Thoracic aorta (tissue), 2 donors: ENCODE measurements at places on chromosomes 7 and 10. TPM values are rescaled to one million over a fixed set of nuclear protein-coding genes. Genes with fewer than 3 reads are reported as not detected.

- H3K4me1 ChIP-seq, result peaks cover 5% of the 10 kb centered on the region
- no peaks in the 10 kb centered on the region for H3K27me3 ChIP-seq
- DNase-seq, result no peak
- H3K36me3 ChIP-seq, result no peaks in the 10 kb centered on the region
- no peak overlapping the region for H3K27ac ChIP-seq
These were observed 169.7 kb downstream of the ZNF438 start for GRCh38 chr10:30861976-30862375.

DNA sequence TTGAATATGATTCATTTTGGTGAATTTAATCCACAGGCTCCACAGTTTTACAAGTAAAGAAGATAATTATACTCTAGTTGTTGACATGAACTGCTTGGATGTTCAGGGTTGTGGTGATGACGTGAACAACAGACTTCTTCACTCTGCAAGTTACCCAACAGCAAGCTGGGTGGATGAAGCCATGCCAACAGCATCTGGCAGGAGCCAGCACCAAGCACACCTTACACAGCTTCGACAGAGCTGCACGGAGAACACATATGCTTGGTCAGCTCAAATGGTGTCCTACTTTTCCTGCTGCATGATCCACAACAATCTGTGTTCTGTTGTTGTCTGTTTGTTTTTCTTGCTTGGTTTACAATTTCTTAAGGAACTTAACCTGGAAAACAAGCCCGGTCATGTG lies 9.8 kb downstream of the NOD1 start:
- peak overlapping the region; percentile 39 for H3K27ac ChIP-seq
- no peak for DNase-seq
- no peaks in the 10 kb centered on the region for H3K27me3 ChIP-seq
- H3K36me3 ChIP-seq, result no peaks in the 10 kb centered on the region
- peak overlapping the region; percentile 35 for H3K4me3 ChIP-seq

- H3K27ac ChIP-seq, result no peak overlapping the region
- DNase-seq, result no peak
- no peaks in the 10 kb centered on the region for H3K4me1 ChIP-seq
- no peak overlapping the region for H3K4me3 ChIP-seq
These were observed 35.0 kb downstream of the EVX1 start for GRCh38 chr7:27277628-27278027.

EFCAB10 gene
- not detected for total RNA-seq

GRCh38 chr7:14016950-14017349 lies 27.5 kb upstream of the ETV1 start:
- no peaks in the 10 kb centered on the region for H3K36me3 ChIP-seq
- H3K4me3 ChIP-seq, result no peak overlapping the region
- no peaks in the 10 kb centered on the region for H3K27me3 ChIP-seq

- H3K4me1 ChIP-seq, result no peaks in the 10 kb centered on the region
- H3K4me3 ChIP-seq, result no peak overlapping the region
- no peaks in the 10 kb centered on the region for H3K36me3 ChIP-seq
- no peaks in the 10 kb centered on the region for H3K27me3 ChIP-seq
These were observed 41.6 kb downstream of the WIPF3 start for GRCh38 chr7:29847916-29848315.

DNA sequence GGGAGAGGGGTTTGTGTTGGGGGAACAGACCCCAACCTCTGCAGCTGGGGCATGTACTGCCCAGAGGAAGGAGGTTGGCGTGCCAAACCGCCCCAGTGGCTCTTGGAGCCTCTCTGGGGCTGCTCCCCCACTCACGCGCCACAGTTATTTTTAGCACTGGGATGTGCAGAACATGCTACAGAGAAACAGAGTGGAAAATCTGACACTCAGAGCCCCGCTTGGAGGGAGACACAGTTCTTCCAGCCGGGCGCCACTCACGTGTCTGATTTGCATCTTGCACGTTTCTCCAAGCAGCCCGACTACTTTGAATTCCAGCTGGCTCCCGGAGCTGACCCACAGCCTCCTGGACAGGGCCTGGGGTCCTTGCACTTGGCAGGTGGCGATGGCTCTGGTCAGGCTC lies 182.0 kb downstream of the RPS24 start:
- H3K4me1 ChIP-seq, result peaks cover 19% of the 10 kb centered on the region
- peak; percentile 42 for DNase-seq
- no peaks in the 10 kb centered on the region for H3K27me3 ChIP-seq
- H3K36me3 ChIP-seq, result no peaks in the 10 kb centered on the region
- peak overlapping the region; percentile 44 for H3K27ac ChIP-seq

DNA sequence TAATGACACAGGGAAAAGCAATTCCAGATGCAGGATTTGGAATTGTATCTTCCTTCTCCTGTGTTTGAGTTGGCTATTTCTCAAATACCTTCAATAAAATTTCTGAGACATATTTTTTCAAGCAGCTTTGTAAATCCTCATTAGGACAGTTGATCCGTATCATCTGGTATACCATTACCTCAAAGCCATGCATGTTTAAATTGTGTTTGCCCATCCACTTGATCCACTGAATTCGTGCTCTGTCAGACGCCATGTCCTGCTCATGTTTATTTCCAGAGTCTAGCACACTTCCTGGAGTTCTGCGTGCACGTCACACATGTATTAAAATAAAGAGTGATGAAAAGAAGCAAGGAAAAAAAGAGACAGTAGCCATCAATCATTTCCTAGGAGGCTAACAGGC lies 141.8 kb upstream of the CDC14C start:
- H3K36me3 ChIP-seq, result no peaks in the 10 kb centered on the region
- no peak for DNase-seq
- H3K4me3 ChIP-seq, result no peak overlapping the region
- H3K4me1 ChIP-seq, result no peaks in the 10 kb centered on the region
- H3K27me3 ChIP-seq, result no peaks in the 10 kb centered on the region

GRCh38 chr10:133044401-133044811 lies 43.3 kb upstream of the ADGRA1 start:
- no peaks in the 10 kb centered on the region for H3K36me3 ChIP-seq
- DNase-seq, result no peak
- H3K27ac ChIP-seq, result no peak overlapping the region
- H3K27me3 ChIP-seq, result no peaks in the 10 kb centered on the region

GRCh38 chr10:68526634-68527307 lies 552 bp downstream of the SLC25A16 start:
- DNase-seq, result no peak
- H3K4me1 ChIP-seq, result peaks cover 3% of the 10 kb centered on the region
- H3K27me3 ChIP-seq, result no peaks in the 10 kb centered on the region
- peak overlapping the region; percentile 94 for H3K4me3 ChIP-seq
- peak overlapping the region; percentile 97 for H3K27ac ChIP-seq

CRTAC1 gene
- 4.3 TPM for total RNA-seq

PTPRN2 gene
- 3.1 TPM for total RNA-seq

GRCh38 chr10:59907918-59908807 lies 1.8 kb upstream of the CCDC6 start:
- peak; percentile 40 for DNase-seq

BICC1 gene
- 20.4 TPM for total RNA-seq

DNA sequence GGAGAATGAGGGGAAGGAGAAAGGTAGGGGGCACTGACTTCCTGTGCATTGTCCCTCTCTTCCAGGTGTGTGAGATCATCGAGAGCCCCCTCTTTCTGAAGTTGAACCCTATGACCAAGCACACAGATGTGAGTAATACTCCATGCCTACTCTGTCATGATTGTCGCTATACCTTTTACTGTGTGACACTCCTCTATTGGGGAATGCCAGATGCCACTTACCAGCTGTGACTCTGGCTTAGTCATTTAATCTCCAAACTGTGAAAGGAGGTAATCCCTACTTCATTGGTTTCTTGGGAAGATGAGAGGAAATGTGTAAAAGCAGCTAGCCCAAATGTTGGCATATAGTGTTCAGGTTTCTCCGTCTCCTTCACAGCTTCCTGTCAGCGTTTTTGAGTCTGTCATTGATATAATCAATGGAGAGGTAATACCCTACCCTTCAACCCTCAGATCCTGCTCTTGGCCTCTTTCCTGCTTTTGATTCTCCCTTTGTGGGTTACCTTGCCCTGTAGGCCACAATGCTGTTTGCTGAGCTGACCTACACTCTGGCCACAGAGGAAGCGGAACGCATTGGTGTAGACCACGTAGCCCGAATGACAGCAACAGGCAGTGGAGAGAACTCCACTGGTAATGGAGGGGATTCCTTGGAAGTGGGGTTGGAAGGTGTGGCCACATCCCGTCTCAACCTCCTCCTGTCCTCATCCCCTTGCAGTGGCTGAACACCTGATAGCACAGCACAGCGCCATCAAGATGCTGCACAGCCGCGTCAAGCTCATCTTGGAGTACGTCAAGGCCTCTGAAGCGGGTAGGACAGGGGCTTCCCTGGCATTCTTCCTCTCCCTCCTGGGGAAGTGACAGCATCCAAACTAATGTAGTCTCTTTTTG lies 2.0 kb downstream of the COPS6 start:
- peaks cover 41% of the 10 kb centered on the region for H3K36me3 ChIP-seq
- H3K27ac ChIP-seq, result no peak overlapping the region
- H3K4me3 ChIP-seq, result no peak overlapping the region
- no peak for DNase-seq
- H3K27me3 ChIP-seq, result no peaks in the 10 kb centered on the region

DNA sequence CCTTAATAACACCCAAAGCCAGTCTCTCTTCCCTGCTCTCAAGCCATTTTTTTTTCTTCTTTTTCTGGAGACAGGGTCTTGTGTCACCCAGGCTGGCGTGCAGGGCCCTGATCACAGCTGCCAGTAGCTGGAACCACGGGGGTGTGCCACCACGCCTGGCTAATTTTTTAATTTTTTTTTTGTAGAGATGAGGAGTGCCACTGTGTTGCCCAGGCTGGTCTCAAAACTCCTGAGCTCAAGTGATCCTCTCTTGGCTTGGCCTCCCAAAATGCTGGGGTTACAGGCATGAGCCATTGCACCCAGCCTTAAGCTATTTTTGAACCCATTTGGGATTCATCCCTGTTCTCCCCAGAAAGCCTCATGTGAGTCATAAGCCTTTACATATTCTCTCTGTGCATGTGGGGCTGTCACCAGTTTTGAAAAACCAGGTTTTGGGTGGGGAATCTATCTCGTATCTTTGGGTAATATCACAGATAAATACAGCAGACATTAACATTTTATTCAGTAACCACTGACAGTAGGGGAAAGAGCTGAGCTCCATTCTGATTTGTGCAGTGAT lies 15.5 kb downstream of the ZNF487 start:
- no peak overlapping the region for H3K27ac ChIP-seq
- H3K4me1 ChIP-seq, result peaks cover 6% of the 10 kb centered on the region
- DNase-seq, result no peak
- H3K27me3 ChIP-seq, result no peaks in the 10 kb centered on the region
- H3K36me3 ChIP-seq, result no peaks in the 10 kb centered on the region

ELAPOR2 gene
- total RNA-seq, result 11.2 TPM

DNA sequence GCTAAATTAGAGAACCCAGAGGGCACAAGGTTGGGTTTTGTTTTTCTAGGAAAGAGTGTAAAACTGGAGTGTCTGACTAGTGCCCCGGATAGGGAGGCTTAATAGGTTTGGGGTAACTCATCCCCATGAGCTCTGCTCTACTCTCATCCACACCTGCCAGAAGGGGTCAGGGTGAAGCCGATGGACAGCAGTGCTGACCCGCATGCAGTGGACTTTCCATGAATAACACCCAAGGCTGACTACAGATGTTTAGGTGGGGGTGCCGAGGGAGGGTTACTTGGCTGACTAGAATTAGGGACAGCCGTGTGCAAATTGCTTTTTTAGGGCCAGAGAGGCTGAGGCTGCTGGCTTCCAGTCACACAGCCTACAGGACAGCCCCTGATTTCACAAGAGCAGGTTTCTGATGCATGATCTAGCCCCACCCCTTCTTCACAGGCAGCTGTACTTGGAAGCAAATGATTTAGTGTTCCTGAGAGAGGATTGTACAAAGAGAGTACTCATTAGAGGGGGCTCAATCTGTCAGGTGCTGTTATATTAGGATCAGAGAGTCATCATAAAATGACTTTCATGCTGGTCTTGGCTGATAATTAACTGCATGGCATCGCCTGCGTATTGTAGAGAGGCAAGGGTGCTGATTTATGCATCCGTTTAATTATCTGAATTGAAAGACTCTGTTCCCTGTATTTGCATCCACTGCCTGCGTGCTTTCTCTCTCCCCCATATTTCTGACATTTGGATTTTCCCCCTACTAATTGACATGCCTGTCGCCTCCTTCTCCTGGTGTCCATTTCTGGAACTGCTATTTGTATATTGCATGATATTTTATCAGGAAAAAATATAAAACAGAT lies 9.5 kb downstream of the INHBA start:
- DNase-seq, result no peak
- peaks cover 27% of the 10 kb centered on the region for H3K4me1 ChIP-seq
- H3K36me3 ChIP-seq, result peaks cover 7% of the 10 kb centered on the region
- peak overlapping the region; percentile 46 for H3K4me3 ChIP-seq
- peak overlapping the region; percentile 86 for H3K27ac ChIP-seq
- no peaks in the 10 kb centered on the region for H3K27me3 ChIP-seq

SORCS1 gene
- 1.1 TPM for total RNA-seq

DNA sequence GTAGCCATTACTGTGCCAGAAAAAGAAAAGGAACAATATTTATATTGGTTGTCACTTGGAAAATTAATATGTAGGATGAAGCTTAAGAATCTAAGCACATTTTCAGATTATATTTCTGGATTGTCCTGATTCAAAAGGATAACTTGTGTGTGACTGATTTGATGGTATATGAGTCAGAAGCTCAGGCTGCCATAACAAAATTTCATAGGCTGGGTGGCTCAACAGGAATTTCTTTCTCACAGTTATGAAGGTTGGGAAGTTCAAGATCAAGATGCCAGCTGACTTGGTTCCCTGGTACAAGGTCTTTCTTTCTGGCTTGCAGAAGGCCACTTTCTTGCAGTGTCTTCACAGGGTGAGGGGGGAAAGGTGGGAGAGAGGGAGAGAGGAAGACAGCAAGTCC lies 108.5 kb downstream of the ST7 start:
- H3K4me1 ChIP-seq, result peaks cover 7% of the 10 kb centered on the region
- no peaks in the 10 kb centered on the region for H3K36me3 ChIP-seq
- no peak overlapping the region for H3K4me3 ChIP-seq
- DNase-seq, result no peak
- no peak overlapping the region for H3K27ac ChIP-seq

GRCh38 chr10:48442090-48442808 lies 135.8 kb downstream of the MAPK8 start:
- H3K4me1 ChIP-seq, result no peaks in the 10 kb centered on the region
- no peaks in the 10 kb centered on the region for H3K36me3 ChIP-seq
- H3K27ac ChIP-seq, result no peak overlapping the region

DNA sequence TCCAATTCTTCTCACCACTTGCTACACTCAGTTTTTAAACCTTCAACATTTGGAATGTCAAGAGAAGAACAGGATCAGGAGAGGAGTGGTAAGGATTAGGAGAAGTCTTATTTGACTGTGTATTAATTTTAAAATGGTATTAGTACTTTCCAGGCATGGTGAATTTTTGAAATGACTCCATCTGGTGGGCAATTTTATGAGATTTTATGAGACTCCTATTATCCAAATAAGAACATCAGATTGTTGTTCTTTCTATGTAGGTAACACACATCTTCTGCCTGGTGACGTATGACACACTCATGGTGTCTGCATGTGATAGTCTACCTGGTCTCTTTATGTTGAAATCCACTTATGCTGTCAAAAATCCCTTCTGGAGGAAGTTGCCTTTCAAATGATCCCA lies 51.0 kb downstream of the SLC13A1 start:
- no peaks in the 10 kb centered on the region for H3K4me1 ChIP-seq
- no peak overlapping the region for H3K4me3 ChIP-seq
- no peaks in the 10 kb centered on the region for H3K27me3 ChIP-seq
- no peaks in the 10 kb centered on the region for H3K36me3 ChIP-seq
- H3K27ac ChIP-seq, result no peak overlapping the region
- DNase-seq, result no peak
